ENCODE measurements at places on chromosomes 16 and 17.

- DNase-seq: no peak
Observed at GRCh38 chr16:7382521-7382920, 49.9 kb downstream of the RBFOX1 start.

GRCh38 chr16:54546521-54546920 is 259.9 kb upstream of the IRX3 start:
- DNase-seq: no peak

DNA sequence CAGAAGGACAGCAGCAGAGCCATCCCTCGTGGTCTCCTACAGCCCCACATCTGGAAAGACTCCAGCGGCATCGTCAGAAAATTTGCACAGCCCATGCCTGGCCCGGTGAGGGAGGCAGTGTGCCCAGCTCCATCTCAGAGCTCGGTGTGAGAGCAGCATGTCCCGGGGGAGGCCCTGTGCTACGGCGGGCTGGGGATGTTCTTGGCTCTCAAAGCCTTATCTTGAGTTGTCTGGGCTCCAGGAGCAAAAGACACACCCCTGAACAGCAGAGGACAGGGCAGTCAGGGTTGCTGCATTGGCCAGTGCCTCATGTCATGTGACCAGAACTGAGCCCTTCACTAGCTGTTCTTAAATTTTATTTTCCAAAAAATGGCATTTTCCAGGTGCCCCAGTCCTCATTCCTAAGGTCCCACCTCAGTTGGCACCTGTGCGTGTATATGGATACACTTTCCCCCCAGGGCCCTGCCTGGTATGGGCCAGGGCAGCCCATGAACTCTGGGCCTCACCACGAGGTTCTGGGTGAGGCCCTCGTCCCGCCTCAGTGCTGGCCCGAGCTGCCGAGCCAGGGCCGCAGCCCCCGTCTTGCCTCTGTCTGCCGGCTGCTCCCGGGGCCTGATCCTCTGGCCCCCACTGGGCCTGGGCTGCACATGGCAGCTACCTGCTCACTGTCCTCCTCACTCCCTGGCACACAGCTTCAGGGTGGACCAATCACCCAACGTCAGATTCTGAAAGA is 3.0 kb downstream of the NUDT16L1 start:
- DNase-seq: no peak

DNA sequence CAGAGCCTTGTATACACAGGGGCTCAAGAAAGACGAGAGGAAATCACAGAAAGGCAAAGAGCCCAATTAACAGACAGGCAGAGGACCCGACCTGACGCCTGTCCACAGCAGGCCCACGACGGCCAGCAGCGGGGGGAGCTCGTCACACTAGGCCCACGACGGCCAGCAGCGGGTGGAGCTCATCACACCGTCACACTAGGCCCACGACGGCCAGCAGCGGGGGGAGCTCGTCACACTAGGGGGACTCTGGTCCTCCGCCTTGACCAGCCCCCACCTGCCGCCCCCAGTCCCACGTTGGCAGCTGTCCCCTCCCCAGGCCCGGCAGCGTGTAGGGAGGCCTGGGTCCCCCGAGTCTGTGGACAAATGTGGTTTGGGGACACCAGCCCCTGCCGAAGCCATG is 23.7 kb upstream of the GNG13 start:
- no peak for DNase-seq

DNA sequence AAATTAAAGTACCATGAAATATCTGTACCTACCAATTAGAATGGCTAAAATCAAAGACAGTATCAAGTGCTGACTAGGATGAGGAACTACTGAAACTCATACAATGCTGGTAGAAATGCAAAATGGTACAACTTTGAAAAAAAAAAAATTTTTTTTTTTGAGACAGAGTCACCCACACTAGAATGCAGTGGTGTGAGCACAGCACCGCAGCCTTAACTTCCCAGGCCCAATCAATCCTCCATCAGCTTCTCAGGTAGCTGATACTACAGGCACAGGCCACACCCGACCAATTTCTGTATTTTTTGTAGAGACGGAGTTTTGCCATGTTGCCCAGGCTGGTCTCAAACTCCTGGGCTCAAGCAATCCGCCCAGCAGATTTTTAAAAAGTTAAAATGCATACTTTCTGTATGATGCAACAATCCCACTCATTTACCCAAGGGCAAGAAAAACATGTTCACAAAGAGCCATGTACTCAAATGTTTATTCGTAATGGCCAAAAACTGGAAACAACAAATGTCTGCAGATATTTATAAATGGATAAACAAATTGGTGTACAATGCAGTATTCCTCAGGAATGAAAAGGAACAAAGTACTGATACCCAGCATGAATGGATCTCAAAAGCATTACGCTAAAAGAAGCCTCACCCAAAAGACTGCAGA is 8.7 kb downstream of the SMURF2 start:
- DNase-seq: no peak
